ENCODE measurements at places on chromosomes 6 and 20.

- DNase-seq: no peak
Measured at GRCh38 chr20:9359561-9360308, 154.7 kb upstream of the LAMP5 start.

GRCh38 chr20:33673410-33674293 lies 576 bp downstream of the NECAB3 start:
- DNase-seq: no peak

- no peak for DNase-seq
Measured at GRCh38 chr20:46057856-46058598, 29.0 kb downstream of the SLC12A5 start.

GRCh38 chr20:38939686-38940085 lies 13.5 kb downstream of the FAM83D start:
- DNase-seq: no peak

- DNase-seq: no peak
Measured at GRCh38 chr20:47454298-47455132, 47.2 kb upstream of the NCOA3 start.

GRCh38 chr6:88296694-88297093 lies 130.5 kb upstream of the CNR1 start:
- DNase-seq: no peak

DNA sequence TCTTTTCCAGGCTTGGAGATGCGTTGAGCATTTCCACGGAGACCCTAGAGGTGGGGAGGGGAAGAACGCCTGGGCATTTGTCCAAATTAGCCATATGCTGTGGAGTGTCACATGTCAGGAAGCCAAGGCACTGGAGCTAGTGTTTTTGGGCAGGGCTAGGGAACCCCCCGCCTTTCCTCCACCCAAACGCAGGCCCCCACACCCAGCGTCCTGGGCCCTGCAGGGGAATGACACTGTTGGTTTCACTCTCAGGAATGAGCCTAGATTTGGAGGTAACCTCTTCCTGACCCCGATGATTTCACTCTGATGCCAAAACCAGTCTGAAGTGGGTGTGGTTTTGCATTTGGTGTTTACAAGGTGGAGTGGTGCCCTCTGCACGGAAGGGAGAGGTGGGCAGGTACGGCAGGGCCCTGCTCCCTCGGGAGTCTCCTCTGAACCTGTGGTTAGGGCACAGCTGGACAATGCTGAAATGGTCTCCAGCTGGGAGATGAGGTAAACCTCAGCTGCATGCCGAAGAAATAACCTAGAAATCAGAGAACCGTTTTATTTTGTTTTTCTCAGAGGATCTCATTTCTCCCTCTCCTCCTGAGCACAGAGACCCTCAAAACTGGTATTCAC lies 29.5 kb downstream of the MTHFD1L start:
- DNase-seq: no peak

GRCh38 chr20:10430000-10430466 lies 4.0 kb downstream of the MKKS start:
- DNase-seq: no peak

DNA sequence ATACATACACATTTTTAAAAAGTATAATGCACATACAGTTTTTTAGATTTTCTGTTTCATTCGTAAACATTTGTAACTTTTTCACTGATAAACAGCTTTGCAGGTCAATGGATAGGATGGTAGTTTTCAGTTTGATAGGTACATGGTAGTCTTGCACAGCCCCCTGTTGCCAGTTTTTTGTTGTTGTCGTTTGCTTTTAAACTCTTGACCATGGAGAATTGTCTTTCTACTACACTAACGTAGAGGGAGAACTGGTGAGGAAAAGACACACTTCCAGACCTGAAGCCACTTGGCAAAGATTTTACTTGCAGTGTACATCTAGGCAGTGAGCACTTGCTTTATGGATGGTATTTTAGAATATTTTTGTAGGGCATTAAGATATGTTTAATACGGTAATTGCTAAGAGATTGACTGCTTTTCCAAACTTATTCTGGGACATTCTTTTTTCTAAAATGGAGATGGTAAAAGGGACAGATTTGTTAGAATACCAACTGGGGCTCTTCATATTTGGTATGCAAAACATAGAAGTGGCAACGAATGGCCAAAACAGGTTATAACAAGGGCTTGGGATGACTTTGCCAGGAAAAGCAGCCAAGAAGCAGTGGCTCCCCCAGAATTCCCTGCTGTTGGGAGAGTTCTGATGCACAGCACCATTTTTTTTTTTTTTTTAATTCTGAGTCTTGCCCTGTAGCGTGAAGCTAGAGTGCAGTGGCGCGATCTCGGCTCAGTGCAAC lies 1.5 kb downstream of the PYGB start:
- no peak for DNase-seq

DNA sequence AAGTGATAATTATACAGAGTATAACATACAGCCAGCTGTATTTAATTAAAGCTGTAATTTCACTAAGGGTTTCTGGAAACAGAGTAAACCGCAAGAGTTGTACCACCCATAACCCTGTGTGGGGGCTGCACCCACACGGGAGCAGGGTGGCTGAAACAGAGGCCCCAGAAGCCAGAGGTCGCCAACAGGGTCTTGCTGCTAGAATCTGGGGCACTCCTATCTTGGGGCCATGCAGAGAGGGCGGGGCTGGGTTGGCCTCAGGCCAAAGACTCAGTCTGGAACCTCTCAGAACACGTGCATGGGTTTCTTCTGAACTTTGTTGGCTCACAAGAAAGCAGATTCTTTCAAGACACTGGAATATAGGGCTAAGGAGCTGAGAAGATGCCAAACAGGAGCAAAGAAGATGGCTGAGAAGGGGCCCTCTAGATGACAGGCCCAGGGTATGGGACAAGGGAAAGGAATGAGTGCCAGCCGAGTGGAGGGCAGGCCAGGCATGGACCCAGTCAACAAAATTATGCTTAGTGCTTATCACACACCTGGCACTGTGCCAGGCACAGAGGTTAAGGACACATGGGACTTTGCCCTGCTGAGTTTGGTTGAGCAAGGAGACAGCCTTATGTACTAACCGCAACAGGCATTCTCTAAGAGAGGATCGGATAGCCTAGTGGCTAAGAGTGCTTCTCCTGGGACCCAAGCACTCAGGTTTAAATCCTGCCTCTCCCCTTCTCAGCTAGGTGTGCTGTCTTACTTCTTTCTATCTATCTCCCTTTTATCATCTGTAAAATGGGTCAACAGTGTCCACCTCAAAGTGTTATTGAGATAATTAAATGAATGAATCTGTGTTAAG lies 96.6 kb upstream of the FOXP4 start:
- DNase-seq: no peak

- DNase-seq: no peak
Measured at GRCh38 chr6:34676140-34676539, 20.4 kb downstream of the ILRUN start.

DNA sequence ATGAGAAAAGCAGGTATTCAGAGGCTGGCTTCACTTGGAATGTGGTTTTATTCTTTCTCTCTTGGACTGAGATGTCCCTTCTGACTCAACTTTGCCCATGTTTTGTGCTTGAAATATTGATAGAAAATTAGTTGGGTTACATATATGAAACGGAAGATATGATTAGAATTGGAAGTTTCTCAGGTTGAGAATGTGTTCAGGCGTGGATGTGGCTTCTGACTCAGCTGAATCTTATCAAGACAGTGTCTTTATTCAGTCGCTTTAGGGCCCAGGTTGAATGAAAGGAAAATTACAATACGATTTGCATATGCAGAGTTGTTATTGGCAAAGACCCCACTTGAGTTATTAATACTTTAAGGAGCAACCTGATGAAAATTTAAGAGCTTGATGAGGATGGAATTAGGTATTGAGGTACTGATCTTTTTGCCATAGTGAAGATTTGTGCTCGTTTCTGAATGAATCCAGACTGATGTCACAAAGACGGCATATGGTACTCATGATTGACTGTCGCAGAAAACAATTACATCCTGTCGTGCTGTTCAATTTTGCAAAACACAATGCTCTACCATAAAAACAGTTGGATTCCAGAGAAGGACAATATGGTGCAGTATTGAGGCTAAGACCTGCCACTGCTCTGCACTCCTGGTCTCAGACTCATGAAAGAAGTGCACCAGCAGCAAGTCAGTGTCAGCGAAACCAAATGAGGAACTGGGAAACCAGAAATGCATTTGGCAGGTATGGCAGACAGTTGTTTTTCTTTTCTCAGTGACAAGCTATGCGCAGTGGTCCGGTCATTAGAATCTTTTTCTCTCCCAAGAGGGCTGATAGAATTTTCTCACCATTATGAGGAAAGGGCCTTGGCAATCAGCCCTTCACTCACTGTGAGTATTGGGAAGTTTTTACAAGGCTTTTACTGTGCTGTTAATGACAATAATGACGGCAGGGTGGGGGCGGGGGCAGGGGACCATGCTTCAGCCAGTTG lies 158.3 kb downstream of the DOK5 start:
- no peak for DNase-seq

GRCh38 chr6:128150376-128150775 lies 249.5 kb upstream of the THEMIS start:
- DNase-seq: no peak

GRCh38 chr6:167538746-167539145 lies 213.9 kb downstream of the TTLL2 start:
- no peak for DNase-seq

GRCh38 chr6:127263481-127263880 lies 3.2 kb upstream of the RNF146 start:
- no peak for DNase-seq

DNA sequence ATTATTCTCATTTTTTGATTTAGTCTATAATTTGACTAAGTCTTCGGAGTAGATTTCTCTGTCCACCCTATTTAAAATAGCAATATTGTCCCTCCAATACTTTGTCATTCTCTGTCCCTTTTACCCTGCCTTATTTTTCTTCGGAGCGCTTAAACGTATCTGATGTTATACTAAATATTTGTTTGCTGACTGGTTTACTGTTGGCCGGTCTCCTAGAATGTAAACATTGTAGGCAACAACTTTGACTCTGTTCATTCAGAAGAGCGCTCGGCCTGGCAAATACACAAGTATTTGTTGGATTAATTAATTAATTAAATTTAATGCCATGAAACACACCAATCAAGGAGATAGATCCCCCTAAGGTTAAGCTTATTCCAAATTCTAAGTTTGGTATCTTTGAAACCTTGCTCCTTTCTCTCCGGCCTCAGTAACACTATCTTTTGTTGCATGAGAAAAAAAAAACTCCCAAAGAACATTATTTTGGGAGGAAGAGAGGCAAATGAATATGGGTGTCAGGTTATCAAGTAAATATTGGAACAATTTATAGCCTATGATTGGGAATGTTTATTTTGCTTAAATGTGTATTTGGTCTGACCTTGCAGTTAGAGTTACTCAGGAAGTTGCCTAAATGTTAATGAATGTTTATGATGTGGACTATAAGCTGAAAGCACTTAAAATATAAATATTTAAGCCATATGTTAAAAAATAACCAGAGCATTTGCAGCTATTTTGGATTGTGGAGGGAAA lies 231.1 kb downstream of the SOX4 start:
- DNase-seq: no peak

DNA sequence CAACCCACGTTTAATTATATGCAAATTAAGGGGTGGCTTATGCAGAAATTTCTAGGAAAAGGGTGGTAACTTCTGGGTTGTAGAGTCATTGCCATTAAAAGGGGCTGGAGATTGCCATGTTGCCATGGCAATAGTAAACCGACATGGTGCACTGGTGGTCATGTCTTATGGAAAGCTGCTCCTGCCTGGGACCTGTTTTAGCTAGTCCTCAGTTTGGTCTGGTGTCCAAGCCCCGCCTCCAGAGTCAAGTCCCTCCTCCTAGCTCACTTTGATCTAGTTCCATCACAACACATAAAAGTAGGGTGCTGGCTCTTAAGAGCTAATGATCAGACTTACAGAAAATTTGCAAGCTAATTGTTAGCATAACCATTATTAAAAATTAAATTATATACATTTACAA lies 5.3 kb downstream of the SLC22A2 start:
- no peak for DNase-seq

GRCh38 chr20:46787991-46788762 lies 78.7 kb downstream of the SLC2A10 start:
- DNase-seq: no peak

DNA sequence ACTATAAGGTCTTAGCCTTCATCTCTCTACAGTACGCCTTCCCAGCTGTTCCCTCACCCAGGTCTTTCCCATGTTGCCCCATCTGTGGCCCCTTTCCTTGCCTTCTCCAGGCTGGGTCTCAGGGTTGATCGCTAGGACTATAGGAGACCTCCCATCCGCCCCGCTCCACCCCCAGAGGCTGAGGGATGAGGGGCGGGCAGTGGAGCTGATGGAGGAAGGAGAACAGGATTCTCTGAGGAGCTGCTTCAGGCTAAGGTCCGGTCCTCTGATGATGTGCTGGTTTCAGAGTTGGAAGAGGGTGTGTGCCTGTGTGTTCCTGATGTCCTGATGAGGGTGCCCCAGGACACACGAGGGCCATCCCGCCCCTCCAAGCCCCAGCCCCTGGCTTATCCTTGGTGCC lies 154.8 kb upstream of the QKI start:
- DNase-seq: no peak

GRCh38 chr20:44736170-44737021 lies 9.3 kb upstream of the KCNK15 start:
- DNase-seq: no peak

- no peak for DNase-seq
Measured at GRCh38 chr20:54160065-54161007, 13.4 kb downstream of the CYP24A1 start.

GRCh38 chr6:134523903-134524650 lies 206.2 kb upstream of the SGK1 start:
- no peak for DNase-seq

GRCh38 chr6:150723857-150724256 lies 124.2 kb downstream of the PLEKHG1 start:
- DNase-seq: no peak

GRCh38 chr20:6466075-6466810 lies 301.2 kb upstream of the BMP2 start:
- DNase-seq: no peak

GRCh38 chr6:79280756-79281155 lies 46.3 kb upstream of the HMGN3 start:
- DNase-seq: no peak

GRCh38 chr6:84517741-84518530 lies 246.5 kb downstream of the TBX18 start:
- no peak for DNase-seq

- no peak for DNase-seq
Measured at GRCh38 chr20:7437311-7437710, 502.9 kb downstream of the HAO1 start.

DNA sequence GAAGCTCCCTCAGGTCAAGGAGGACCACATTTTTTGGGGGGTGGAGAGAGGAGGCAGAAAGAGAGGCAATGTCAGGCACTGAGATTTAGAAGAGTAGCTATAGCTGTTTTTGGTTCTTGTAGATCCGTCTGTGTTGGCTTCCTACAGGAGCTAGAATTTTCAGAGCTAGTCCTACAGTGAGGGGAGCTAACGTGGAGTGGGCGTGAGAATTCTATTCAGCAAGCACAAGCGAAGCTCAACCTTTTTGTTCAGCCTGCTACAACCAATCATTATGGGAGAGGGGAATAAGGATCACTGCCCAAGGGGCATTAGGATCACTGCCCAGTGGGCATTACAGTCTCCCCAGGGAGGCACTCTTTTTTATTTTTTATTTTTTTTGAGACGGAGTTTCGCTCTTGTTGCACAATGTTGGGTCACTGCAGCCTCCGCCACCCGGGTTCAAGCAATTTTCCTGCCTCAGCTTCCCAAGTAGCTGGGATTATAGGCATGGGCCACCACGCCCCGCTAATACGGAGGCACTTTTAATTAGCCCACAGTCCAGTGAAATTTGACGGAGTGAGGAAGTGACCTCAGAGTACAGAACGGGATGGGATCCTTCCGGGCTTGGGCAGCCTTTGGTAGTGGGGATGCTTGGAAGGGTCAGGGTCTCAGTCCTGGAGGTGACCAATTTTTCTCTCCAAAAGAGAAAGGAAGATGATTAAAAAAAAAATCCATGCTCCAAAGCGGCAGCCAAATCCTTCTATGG lies 1.1 kb upstream of the PANK2 start:
- no peak for DNase-seq
